Spinal cord (tissue), 10 donors: ENCODE measurements at places on chromosomes 2 and 18. TPM values are rescaled to one million over a fixed set of nuclear protein-coding genes. Genes with fewer than 3 reads are reported as not detected.

The LINC00305 gene
- total RNA-seq = 2.9 TPM

The IL36A gene
- not detected for total RNA-seq

The RNF144A gene
- 82.3 TPM for total RNA-seq

GRCh38 chr2:125684932-125685331 lies 971.0 kb upstream of the GYPC start:
- H3K4me1 ChIP-seq = no peaks in the 10 kb centered on the region
- no peak overlapping the region for H3K27ac ChIP-seq
- no peak for DNase-seq

- no peaks in the 10 kb centered on the region for H3K4me1 ChIP-seq
- H3K4me3 ChIP-seq = no peak overlapping the region
- no peak for DNase-seq
- no peaks in the 10 kb centered on the region for H3K27me3 ChIP-seq
- H3K27ac ChIP-seq = no peak overlapping the region
Observed at GRCh38 chr2:41460661-41461060, 587.2 kb upstream of the PKDCC start.

- H3K36me3 ChIP-seq = no peaks in the 10 kb centered on the region
- no peak for DNase-seq
- H3K27me3 ChIP-seq = no peaks in the 10 kb centered on the region
- no peak overlapping the region for H3K4me3 ChIP-seq
- H3K4me1 ChIP-seq = no peaks in the 10 kb centered on the region
- H3K27ac ChIP-seq = no peak overlapping the region
Observed at GRCh38 chr2:177192788-177193187, 19.8 kb upstream of the HNRNPA3 start.

- no peak overlapping the region for H3K4me3 ChIP-seq
- no peaks in the 10 kb centered on the region for H3K36me3 ChIP-seq
- DNase-seq = no peak
- H3K27ac ChIP-seq = no peak overlapping the region
- no peaks in the 10 kb centered on the region for H3K27me3 ChIP-seq
Observed at GRCh38 chr2:7467782-7468447, 550.7 kb downstream of the RNF144A start.

DNA sequence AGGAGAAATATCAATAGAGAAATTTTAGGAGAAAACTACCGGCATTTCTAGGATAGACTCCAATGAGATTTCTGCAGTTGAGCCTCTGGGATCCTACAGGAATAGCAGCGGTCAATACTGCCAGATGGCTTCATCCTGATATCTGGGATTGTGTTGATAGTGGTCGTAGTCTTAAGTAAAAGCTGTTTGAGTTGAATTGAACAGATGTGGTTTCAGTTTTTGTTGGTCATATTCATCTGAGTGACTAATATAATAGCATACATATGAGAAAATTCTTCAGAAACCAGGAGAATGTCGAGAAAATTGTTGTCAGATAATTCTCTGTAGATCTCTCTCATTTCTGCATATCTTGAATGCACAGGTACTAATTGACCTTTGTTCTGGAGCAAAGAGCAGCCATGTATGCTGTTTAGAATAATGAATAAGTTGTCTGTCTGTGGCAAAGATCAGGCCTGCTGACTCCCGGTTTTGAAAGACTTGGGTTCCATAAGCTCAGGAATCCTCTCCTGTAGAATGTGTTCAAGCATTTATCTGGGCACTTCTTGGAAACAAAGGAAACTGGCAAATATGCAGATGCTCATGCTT lies 288.1 kb downstream of the TMX3 start:
- H3K36me3 ChIP-seq = no peaks in the 10 kb centered on the region
- H3K27me3 ChIP-seq = no peaks in the 10 kb centered on the region
- H3K4me3 ChIP-seq = no peak overlapping the region
- H3K4me1 ChIP-seq = no peaks in the 10 kb centered on the region

- H3K36me3 ChIP-seq = no peaks in the 10 kb centered on the region
- no peak overlapping the region for H3K27ac ChIP-seq
- no peaks in the 10 kb centered on the region for H3K4me1 ChIP-seq
- H3K4me3 ChIP-seq = no peak overlapping the region
- no peaks in the 10 kb centered on the region for H3K27me3 ChIP-seq
Observed at GRCh38 chr2:28155627-28156026, 237.0 kb upstream of the FOSL2 start.

DNA sequence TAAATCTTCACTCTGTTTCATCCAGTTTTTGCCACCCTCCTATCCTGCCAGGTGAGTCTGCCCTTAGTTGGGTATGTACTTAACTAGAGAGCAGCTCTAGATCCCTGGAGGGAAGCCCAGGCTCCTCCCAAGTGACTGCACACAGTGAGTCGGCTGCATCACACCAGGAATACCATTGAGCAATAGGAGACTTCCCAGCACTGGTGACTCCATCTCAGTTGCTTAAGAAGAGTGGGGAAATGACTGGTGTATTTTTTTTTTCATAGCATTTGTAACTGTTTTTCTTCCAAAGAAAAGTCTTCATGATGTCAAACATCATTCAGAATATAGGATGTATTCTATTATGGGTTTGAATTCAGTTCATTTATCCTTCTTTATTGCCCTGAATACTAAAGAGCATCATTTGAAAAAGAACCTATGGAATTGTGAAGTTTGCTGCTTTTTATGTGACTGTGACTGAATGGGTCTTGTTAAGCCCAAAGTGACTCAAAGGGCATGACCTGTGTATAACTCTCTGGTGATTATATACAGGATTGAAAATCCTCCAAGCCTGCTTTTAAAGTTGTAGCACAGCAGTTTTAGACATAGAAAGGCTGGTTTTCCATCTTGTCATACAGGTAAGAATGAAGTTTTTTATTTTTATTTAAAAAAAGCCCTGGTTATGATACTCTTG lies 84.3 kb downstream of the MAP3K20 start:
- H3K36me3 ChIP-seq = no peaks in the 10 kb centered on the region
- no peak overlapping the region for H3K4me3 ChIP-seq
- DNase-seq = no peak
- H3K4me1 ChIP-seq = no peaks in the 10 kb centered on the region
- H3K27me3 ChIP-seq = no peaks in the 10 kb centered on the region
- H3K27ac ChIP-seq = no peak overlapping the region

DNA sequence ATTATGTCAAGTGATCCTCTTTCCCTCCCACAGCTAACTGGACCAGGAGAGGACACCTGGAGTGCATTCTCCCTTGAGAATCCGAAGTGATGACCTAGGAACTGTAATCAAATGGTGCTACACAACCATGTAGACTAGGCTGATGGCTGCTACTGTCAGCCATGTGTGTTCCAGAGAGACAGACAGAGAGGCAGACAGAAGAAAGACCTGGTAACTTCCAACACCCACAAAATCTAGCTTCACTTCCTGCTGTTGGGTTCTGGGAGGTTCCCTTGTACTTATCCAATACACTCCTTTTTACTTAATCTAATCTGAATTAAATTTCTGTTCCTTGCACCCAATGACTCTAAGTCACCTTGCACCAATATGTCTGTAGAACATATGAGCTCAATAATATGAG lies 72.3 kb downstream of the AAK1 start:
- H3K4me1 ChIP-seq = no peaks in the 10 kb centered on the region
- DNase-seq = no peak
- no peak overlapping the region for H3K27ac ChIP-seq
- H3K4me3 ChIP-seq = no peak overlapping the region

DNA sequence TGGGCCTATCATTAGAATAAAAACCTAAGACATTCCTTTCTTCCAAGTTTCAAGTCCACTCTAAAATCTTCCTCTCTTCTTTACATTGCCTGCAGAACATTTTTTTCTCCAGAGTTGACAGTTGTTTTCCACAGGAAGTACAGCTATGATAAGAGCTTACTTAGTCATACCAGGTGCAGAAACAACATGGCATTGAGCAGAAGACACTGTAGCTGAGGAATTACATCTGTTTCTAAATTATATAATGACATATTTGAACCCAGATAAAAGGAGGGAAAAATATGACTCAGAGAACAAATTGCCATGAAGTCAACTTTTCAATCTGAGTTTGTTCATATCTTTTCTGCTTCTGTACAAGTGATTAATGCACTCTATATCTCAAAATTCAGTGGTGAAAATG lies 30.2 kb downstream of the CMPK2 start:
- no peaks in the 10 kb centered on the region for H3K36me3 ChIP-seq
- no peaks in the 10 kb centered on the region for H3K4me1 ChIP-seq

- peaks cover 4% of the 10 kb centered on the region for H3K4me1 ChIP-seq
- H3K4me3 ChIP-seq = no peak overlapping the region
- H3K27me3 ChIP-seq = no peaks in the 10 kb centered on the region
- no peak for DNase-seq
- no peak overlapping the region for H3K27ac ChIP-seq
Observed at GRCh38 chr2:28952836-28953211, 28.3 kb upstream of the TOGARAM2 start.

DNA sequence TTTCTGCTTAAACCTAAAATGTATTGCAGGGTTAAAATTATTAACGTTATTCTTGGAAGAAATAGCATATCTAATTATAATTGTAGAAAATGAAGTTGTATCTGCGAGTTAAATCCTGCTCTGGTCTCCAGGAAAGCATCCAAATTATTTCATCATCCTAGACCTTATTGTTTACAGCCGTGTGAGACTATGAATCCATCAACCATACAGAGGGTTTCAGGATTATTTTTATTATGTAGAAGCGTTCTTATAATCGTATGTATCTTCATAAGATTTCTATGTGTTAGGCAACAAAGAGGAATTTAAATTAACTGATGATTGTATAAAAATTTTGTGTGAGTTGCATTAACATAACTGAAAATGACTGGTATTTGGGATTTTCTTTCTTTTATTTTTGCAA lies 14.5 kb upstream of the DSC3 start:
- DNase-seq = no peak
- no peak overlapping the region for H3K27ac ChIP-seq
- H3K36me3 ChIP-seq = no peaks in the 10 kb centered on the region
- H3K27me3 ChIP-seq = no peaks in the 10 kb centered on the region
- H3K4me3 ChIP-seq = no peak overlapping the region

GRCh38 chr18:79690586-79691482 lies 11.2 kb downstream of the CTDP1 start:
- H3K4me3 ChIP-seq = no peak overlapping the region
- H3K4me1 ChIP-seq = no peaks in the 10 kb centered on the region
- no peak overlapping the region for H3K27ac ChIP-seq
- no peaks in the 10 kb centered on the region for H3K27me3 ChIP-seq
- no peak for DNase-seq
